ENCODE measurements at places on chromosomes 12 and 14. TPM values are rescaled to one million over a fixed set of nuclear protein-coding genes. Genes with fewer than 3 reads are reported as not detected.

- DNase-seq, result peak; percentile 36
Measured at GRCh38 chr12:72264548-72265175, 7.5 kb upstream of the TRHDE start.

RNASE1 gene
- total RNA-seq, result 1.3 TPM

PZP gene
- total RNA-seq, result not detected

DNA sequence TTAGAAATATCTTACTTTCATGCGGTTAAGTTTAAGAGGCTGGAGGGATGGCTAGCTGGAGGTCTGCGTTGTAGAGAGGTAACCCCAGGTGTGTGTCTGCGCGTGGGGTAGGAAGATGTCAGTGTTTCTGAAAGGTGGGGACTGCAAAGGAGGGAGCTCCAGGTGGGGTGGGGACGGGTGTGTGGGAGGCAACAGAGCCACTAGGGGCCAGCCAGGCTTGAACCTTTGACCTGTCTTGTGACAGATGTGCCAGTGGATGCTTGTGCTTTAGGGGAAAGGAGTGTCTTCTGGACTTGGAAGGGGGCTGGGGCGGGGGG lies 841 bp downstream of the GLI1 start:
- no peak for DNase-seq

MLEC gene
- total RNA-seq, result 41.2 TPM

ADCY4 gene
- total RNA-seq, result 3.8 TPM

DNA sequence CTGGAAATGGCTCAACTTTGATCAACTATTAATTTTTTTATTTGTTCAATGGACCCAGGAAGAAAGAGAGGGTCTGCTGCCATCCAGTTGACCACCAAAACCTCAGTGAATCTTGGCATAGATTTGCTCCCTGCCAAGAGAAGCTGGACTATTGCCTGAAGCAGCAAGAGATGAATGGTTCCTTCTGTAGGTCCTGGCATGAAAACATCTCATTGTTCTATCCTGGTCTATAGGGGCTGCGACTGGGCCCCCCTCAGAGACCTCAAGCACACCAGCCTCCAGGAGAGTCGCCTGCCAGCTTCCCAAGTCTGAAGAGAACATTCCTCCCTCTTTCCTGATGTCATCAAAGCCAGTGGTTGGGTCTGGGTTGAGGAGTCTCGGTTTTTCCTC lies 204.9 kb downstream of the TMX1 start:
- no peak for DNase-seq

- no peak for DNase-seq
Measured at GRCh38 chr14:51869411-51870100, 9.1 kb downstream of the GNG2 start.

DNA sequence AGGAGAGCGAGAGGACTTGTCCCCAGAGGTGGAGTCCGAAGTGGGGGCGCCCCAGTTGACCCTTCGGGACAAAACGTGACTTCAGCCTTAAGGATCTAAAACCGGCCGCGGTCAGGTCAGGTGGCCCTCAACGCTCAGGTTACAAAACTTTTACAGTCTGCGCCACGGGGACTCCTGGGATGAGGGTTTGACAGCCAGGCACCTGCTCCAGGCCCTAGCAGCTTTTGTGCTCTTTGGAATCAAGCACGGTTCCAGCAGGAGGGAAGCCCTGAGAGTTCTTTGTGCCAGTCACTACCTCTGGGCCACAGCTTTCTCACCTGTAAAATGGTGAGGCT lies 337 bp downstream of the ZC2HC1C start:
- DNase-seq, result no peak

GRCh38 chr14:50139192-50139591 lies 22.8 kb upstream of the VCPKMT start:
- no peak for DNase-seq

DNA sequence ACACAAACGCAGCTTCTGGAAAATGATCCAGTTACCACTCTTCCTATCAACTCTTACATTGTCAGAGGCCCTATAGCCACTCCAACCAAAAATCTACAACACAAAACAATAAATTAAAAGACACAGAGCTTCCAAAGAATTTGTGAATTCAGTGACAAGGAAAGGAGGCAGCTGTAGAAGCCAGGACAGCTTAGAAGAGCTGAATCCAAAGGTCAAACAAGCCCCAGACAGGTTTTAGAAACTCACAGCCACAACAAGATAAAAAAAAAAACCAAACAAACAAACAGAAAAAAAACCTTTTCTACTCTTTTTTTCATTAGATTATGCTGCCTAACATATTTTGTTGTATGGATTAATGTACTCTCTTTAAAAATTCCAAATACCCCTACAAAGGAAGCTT lies 94.4 kb downstream of the KIF21A start:
- DNase-seq, result no peak

DNA sequence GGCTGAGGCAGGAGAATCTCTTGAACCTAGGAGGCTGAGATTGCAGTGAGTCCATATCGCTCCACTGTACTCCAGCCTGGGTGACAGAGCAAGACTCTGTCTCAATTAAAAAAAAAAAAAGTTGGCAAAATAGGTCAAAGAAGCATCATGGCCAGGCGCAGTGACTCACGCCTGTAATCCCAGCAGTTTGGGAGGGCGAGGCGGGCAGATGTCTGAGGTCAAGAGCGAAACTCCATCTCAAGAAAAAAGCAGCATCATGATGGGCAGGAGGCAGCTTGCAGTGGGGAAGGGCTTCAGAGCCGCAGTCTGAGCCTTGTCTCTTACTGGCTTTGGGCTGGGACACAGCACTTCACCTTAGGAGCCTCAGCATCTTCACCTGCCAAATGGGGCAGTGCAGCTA lies 21.4 kb downstream of the TEAD4 start:
- DNase-seq, result no peak

DNA sequence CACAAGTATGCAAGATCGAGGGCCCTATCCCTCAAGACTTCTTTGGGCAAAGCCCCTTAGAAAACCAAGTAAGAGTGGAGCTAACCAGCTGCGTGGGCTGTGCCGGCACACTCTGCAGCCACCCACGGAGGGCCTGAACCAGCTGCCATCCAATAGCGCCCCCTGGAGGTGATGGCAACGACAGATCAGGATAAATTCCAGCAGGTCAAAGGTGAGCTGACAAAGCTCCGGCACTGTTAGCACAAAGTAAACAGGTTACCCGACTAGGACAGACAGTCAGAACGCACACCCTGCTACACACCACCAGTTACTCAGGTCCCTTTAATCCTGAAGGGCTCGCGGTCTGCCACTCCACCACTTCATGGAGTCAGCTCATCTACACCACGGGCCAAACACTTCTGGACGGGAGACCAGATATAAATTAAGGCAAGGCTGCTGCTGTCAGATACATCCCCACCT lies 4.9 kb downstream of the ZBTB39 start:
- peak; percentile 86 for DNase-seq

- no peak for DNase-seq
Measured at GRCh38 chr14:103231376-103232019, 102.5 kb upstream of the EIF5 start.

- DNase-seq, result peak; percentile 79
Measured at GRCh38 chr12:125983094-125983783, 918.0 kb downstream of the AACS start.

DNA sequence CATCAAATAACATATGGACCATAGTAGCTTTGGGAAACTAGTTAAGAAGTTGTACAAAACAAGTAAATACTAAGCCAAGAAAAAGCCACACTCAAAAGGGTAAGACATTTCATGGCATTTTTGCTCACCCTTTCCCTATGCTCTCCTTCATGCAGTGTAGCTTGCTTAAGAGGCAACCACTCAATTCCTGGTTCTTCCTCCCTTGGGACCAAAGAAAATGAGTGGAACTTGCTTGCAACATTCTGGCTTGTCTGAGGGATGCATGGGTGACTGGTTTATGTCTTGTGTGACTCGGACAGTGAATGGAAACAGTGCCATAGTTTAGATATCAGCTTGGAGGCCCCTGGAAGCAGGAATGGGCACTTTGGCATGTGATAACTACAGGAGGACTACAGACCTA lies 252.0 kb upstream of the ARID2 start:
- DNase-seq, result no peak

SLC6A12 gene
- total RNA-seq, result not detected

SPIC gene
- not detected for total RNA-seq

DNA sequence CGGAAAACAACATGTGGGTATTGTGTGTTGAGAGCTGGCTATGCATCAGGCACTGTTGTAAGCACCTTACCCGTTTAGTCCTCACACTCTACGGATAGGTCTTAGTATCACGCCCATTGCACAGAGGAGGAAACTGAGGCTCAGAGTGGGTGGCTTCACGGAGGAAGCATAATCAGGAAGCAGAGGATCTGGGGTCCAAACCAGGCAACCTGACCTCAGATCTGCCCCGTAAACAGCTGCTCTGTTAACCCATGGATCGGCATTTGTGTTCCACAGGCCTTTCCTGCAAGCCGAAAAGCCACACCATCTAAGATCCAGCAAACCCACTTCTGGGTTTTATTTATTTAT lies 107.9 kb downstream of the SCARB1 start:
- DNase-seq, result no peak

DNA sequence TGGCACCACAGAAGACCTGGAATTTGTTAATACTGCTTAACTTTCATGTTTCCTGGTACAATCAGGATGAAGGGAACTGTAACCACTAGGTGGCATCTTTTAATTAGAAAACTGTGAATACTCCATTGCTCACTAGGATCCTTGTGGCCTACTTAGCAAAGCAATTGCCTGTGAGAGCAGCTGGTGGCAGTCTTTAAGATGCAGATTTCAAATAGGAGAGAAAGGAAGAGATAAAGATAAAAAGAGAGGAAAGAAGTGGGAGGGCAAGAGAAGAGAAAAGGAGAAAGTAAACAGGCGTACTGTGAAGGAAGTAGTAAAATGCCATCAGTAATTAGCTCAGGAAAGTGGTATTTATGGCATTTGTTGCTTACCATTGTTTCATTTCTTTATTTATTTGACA lies 114.5 kb downstream of the RAD51B start:
- peak; percentile 63 for DNase-seq

TAS2R19 gene
- 5.4 TPM for total RNA-seq

SLC8A3 gene
- 32.6 TPM for total RNA-seq

- DNase-seq, result peak; percentile 81
Measured at GRCh38 chr12:94100990-94101737, 47.2 kb upstream of the PLXNC1 start.

GRCh38 chr12:52212701-52213563 lies 20.1 kb upstream of the KRT7 start:
- no peak for DNase-seq

GRCh38 chr14:56806760-56807159 lies 3.5 kb downstream of the OTX2 start:
- no peak for DNase-seq
